ENCODE measurements at places on chromosomes 6 and 20.

GRCh38 chr6:9373308-9373707, 938.0 kb upstream of the SLC35B3 start:
- DNase-seq = no peak

DNA sequence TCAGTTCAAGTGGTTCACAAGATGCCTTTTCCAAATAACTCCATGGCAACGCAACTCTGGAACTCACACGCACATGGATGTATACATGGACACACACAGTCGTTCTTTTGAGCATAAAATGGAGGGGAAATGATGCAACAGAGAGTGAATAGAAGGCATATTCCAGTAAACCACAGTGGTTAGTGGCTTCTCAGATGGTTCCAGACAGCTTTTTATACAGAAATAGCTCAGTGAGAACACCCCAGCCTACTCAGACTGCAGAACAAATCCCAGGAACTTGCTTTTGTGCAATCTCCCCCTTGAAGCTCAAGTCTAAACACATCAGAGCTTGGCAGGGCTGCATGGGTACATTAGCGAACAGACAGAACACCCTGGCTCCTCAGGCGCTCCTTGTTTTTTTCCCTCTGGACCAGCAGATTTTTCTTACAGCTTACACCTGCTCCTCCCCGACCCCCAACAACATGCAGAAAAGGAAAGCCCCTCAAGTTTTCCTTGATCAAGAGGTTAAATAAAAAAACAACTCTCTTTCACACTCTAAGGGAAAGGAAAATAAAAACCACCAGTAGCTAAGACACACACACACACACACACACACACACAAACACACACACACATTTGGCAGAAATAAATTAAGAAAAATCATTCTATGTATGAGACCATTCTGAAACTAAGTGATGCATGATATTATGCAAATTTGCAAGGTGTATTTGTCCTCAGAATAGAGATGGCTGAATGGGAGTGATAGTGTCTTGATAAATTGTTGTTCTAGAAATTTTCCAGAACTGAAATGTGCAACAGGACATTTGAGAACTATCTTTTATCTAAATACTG, 51.2 kb upstream of the RANBP9 start:
- DNase-seq = no peak

DNA sequence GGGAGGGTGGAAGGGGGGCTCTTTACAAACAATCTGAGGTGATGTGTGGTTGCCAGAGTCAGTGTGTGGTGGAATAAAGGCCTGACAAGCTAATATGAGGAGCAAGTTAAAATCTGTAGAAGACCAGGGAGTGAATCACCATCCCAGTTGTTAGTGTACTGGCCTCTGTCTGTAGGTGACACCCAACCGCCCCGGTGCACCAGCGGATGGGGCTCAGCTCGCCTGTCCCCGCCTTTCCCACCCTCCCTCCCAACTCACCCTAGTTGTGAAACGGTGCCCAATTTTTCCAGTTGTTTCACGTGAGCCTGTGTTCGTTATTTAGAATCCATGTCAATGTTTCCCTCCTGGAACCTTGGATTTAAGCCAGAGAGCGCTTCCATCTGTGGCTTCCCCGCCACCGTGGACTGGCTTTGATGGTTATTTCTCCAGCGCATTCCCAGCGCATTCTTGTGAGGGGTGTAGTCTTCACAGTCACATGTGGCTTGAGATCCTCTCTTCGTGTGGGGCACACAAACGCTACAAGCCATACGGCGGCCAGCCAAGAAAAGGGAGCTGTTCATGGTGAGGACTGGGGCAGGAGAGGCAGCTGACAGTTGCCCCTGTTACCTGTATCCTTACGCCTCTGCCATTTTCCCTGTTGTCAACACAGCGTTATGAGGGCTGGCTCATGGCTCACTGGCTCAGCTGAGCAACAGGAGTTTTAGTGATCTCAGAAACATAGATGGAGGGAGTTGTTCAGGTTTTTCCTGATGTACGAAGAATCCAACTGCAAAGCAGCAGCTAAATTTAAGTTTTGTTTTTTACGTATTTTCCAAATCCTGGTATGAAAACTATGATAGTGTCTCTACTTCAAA, 137.6 kb downstream of the ZDHHC14 start:
- no peak for DNase-seq

DNA sequence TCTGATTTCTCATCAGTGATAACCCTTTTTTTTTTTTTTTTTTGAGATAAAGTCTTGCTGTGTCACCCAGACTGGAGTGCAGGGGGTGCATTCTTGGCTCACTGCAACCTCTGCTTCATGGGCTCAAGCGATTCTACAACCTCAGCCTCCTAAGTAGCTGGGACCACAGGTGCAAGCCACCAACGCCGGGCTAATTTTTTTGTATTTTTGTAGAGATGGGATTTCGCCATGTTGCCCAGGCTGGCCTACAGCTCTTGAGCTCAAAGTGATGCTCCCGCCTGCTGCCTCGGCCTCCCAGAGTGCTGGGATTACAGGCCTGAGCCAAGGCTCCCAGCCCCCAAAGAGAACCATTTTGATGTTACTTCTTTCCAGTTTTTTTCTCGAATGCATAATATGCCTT, 2.2 kb downstream of the FABP7 start:
- no peak for DNase-seq

GRCh38 chr6:79048611-79049010, 29.4 kb downstream of the PHIP start:
- no peak for DNase-seq

- DNase-seq = no peak
Measured at GRCh38 chr20:31948008-31948407, 3.8 kb downstream of the PDRG1 start.

GRCh38 chr6:105869835-105870440, 216.2 kb upstream of the PRDM1 start:
- no peak for DNase-seq

DNA sequence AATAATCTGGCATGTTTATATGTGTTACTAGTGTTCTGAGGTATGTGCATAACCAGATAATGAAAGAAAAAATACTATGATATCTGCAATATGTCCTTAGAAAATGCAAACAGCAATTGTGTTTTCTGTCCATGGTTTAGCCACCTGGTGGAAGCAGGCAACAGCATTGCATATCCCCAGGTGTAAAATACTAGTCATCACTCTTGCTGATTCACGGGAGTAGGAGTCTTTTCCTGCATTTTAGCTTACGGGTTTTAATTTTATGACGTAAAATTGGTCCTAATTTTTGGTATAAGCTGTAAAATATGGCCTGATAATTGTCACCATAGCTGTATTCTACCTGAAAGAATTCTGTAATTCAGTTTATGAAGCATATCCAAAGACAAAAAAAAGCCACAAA, 2.5 kb downstream of the RNF182 start:
- no peak for DNase-seq

- DNase-seq = no peak
Measured at GRCh38 chr20:19816386-19816785, 58.3 kb downstream of the RIN2 start.

DNA sequence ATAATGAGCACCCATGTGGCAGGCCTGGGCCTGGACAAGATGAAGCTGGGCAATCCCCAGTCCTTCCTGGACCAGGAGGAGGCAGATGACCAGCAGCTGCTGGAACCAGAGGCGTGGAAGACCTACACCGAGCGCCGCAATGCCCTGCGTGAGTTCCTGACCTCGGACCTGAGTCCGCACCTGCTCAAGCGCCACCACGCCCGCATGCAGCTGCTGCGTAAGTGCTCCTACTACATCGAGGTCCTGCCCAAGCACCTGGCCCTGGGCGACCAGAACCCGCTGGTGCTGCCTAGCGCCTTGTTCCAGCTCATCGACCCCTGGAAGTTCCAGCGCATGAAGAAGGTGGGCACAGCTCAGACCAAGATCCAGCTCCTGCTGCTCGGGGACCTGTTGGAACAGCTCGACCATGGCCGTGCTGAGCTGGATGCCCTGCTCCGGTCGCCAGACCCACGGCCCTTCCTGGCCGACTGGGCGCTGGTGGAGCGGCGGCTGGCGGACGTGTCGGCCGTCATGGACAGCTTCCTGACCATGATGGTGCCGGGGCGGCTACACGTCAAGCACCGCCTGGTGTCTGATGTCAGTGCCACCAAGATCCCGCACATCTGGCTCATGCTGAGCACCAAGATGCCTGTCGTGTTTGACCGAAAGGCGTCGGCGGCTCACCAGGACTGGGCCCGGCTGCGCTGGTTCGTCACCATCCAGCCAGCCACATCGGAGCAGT, 1.9 kb downstream of the FNDC11 start:
- DNase-seq = no peak

DNA sequence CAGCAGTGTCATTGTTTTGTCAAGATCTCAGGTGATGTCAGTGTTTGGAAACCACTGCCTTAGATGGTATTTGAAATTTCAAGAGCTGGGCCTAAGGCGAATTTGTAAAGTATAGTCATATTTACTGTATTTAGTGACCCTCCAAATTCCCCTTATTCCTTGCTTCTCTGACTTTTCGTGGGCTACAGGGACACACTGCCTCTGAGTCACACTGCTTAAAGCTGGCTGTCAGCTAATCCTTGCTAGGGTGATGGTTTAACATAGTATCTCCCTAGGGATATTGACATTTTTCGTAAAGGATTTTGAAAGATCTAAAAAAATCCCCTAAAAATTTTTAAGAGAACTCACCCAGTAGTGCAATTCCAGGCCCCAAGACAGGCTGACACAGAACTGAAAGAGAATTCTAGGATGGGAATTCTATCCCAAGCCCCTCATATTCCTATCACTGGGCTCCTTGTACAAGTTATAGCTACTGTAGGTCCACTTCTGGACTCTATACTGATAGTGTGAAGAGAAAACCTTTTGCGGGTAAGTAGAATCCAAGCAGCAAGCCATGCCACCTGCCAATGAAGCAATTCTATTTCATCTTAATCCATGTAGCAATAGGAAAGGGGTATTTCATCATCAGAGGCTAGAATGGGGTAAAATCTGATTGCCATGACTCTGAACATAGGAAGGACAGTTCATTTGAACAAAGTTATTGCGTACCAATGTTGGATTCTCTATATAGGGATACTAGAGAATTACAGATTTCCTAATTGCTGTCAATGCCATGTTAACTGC, 4.3 kb downstream of the BMP6 start:
- DNase-seq = no peak

GRCh38 chr20:6993511-6993910, 226.0 kb downstream of the BMP2 start:
- DNase-seq = no peak

DNA sequence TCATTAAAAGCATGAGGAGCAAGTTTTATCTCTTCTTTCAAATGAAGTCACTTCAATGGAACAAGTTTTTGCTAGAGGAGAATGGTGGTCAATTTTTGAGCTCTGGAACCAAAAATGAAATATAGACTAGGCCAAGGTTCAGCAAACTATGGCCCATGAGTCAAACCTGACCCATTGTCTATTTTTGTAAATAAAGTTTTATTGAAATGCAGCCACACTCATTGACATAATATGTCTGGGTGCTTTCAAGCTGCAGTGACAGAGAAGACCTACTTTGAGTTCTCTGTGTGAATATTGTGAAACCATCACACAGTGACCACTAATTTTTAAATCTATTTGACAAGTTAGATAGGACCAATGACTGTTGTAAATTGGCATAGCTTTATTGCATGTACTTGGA, 13.4 kb downstream of the RAE1 start:
- no peak for DNase-seq

DNA sequence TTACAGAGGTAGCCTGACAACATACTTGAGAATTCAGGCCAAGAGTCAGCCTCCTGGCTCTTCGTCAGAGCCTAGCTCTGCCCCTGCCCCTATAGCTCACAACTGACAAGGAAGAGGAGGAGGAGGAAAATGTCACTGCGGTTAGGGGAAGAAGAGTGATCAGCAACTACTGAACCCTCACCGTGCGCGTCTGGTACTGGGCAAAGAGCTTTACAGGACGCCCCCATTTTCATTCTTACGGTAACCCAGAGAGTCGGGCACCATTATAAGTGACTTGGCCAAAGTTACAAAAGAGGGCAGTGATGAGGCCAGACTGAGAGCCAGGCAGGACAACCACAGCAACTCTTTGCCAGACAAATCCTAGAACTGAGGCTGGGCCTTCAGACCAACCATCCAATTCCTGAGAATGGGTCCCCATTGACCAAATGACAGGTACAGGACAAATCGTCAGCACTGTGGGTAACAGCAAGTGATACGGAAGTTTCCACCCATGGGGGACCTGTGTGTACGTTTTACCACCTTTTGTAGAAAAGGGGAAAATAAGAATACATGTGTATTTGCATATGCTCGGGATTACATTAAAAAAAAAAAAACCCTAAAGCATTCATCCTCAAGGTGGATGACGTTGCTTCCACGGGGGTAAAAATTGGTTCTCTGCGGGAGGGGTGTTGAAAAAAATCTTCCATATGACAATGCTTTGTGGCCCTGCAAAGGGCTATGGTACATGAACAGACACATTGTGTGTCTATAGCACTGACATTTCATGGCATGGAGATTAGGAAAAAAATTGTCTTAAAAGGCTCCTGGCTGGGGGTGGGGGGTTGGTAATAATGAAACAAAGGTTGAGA, 118.0 kb downstream of the NFATC2 start:
- DNase-seq = no peak

DNA sequence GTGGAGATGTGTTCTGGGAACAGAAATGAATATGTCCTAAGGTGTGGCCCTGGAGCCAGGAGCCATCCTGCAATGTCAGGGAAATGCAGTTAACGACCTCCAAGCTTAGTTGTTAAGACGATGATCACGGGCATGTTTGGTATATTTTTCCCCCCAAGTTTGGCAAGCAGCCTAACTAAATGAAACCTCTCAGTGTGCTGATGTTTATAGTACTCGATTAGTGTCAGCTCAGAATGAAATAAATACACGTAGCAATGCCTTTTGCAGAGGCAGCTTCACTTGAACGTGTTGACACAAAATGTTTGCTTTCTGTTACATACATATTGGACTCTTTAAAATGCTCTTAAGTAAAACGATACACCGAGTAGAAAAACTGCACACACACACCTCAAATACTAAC, 76.2 kb upstream of the OLIG3 start:
- DNase-seq = no peak

DNA sequence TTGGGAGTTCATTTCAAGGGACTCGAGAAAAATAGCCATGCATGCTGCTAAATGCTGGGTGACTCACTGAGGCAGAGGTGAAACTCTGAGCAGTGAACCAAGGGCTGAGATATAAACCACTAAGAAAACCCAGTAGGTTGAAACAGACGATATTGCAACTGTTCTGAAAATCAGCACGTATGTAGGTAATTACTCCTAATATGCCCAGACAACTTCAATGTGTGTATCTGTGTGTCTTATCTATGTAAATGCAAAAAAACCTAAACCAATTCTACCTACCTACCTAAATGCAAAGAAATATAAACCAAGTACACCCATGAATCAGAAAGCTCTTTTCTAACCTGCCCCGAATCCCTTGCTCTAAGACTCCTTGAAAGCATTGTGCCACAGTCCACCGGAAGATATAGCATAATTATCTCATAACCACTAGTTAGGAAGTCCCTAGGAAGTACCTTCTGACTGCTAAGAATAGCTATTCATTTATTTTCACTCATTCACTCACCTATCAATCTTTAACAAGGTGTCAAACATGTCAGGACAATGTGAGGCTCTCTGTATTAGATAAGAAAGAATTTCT, 458.7 kb upstream of the RUNX2 start:
- DNase-seq = no peak
